T-helper 2 cell treated with Interferon-gamma antibody and Interleukin-4, amounts not matched to agents 100 ng/mL and 5 ng/mL, for 36 hours (primary cell): ENCODE measurements at places on chromosomes 7 and 10. TPM values are rescaled to one million over a fixed set of nuclear protein-coding genes. Genes with fewer than 3 reads are reported as not detected.

Gene GRM8
- total RNA-seq: not detected in 2 replicates

Gene PNLIPRP3
- not detected in 2 replicates for total RNA-seq

Gene SLC16A12
- 0.02 TPM in 1 of 2 replicates, not detected in the other for total RNA-seq

Gene RELN
- not detected in 2 replicates for total RNA-seq

Gene CALHM1
- 0.25 and 0.27 TPM in 2 replicates for total RNA-seq

Gene POU6F2
- not detected in 2 replicates for total RNA-seq

Gene NME8
- not detected in 2 replicates for total RNA-seq

Gene CNTNAP2
- total RNA-seq: not detected in 2 replicates
